ENCODE measurements at places on chromosomes 5 and 9. TPM values are rescaled to one million over a fixed set of nuclear protein-coding genes. Genes with fewer than 3 reads are reported as not detected.

DROSHA gene
- 39.3 TPM for total RNA-seq

SLC34A3 gene
- total RNA-seq: not detected

P4HA2 gene
- 58.8 TPM for total RNA-seq

GMCL2 gene
- total RNA-seq: not detected

PHF24 gene
- total RNA-seq: 0.93 TPM
